ENCODE measurements at places on chromosomes 5 and 9.

GRCh38 chr9:93365427-93366118, 85.9 kb upstream of the FAM120A start:
- DNase-seq, result no peak

DNA sequence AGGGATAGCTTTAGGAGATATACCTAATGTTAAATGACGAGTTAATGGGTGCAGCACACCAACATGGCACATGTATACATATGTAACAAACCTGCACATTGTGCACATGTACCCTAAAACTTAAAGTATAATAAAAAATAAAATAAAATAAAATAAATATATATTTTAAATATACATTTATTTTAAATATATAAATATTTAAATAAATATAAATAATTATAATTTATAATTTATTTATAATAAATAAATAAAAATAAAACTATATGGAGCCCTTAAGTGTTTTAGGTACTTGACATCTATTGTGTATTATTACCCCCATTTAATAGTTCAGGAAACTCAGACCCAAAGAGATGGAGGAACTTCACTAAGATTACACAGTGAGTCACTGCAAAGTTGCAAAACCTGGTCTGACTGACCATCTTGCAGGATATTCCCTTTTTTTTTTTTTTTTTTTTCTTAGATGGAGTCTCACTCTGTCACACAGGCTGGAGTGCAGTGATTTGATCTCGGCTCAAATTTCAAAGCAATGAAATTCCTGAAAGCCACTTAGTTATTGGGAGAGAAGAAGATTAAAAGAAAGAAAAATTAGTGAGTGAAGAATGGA, 5.8 kb upstream of the C5orf52 start:
- DNase-seq, result peak; percentile 65

DNA sequence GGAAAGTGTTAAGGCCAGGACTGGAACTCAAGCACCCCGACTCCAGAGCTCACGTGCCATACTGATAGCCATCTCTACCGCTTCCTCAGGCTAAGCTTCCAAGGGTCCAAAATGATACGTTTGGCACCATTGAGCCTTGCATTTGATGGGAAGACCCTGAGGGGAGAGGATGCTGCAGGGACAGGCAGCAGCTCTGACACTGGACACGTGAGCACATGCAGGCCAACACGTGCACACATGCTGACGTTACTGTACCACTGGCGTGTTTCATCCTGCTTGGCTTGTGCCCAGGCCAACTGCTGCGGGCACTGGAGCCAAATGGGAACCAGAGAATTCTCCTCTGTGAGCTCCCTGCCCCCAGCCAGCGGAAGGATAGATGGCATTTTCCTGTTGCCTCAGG, 5.2 kb downstream of the FAT2 start:
- DNase-seq, result peak; percentile 53

DNA sequence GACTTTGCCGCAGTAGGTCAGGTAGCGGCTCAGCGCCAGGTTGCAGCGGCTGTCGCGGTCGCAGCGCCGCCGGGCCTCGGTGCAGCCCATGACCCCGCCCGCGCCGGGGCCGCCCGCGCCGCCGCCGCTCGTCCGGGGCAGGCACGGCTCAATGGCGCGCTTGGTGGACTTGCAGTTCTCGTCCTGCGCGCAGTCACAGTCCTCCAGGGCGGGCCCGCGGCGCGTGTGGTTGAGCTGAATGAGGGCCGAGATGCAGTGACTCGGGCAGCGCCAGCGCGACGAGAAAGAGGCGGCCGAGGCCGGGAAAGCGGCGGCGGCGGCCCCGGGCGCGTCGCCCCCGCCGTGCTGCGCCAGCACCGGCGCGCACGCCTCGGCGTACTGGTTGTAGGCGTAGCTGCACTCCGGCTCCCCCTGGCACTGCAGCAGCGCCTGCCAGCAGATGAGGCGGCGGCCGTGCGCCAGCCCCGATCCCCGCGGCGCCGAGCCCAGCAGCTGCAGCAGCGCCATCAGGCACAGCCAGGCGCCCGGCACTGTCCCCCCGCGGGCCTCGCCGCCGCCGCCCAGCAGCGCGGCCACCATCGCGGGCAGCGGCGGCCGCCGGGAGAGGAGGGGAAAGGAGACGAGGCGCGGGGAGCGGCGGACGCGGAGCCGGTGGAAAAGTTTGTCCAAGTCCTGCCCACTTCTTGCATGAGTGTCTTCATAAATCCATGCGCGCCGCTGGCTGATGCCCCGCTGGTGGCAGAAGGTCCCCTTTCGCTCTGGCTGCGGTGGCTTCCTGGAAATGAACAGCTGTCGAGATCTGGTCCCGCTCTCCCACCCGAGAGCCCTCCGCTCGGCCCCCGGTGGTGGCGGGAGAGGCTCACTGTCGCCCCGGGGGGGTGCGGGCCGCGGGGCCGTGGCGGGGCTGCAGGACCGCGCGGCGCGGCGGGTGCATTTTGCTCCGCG, 833 bp downstream of the GAS1 start:
- peak; percentile 87 for DNase-seq

GRCh38 chr5:95620870-95621838, 1.3 kb downstream of the GPR150 start:
- peak; percentile 37 for DNase-seq

DNA sequence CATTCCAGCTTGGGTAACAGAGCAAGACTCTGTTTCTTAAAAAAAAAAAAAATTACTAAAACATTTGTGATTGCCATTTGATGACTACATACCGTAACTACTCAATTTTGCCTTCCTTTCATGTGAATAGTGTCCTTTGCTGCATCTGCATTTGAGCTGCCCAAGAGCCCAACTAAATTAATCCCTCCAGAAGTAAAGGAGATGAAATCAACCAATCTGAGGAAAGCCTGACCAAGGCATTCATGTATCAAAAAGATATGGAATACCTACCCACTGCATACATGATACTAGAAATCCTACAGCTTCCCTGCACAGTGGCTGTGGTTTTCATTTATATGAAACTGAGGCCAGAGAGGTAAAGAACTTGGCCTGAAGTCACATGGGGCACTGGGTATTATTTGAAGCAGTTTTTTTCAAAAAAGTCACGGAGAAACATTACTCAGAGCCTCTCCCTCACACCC, 177.5 kb downstream of the AOPEP start:
- DNase-seq, result no peak
